ENCODE measurements at places on chromosomes 7 and 10. TPM values are rescaled to one million over a fixed set of nuclear protein-coding genes. Genes with fewer than 3 reads are reported as not detected.

GRCh38 chr7:50869108-50869725, 86.5 kb upstream of the GRB10 start:
- H3K27ac ChIP-seq = no peak overlapping the region
- peaks cover 16% of the 10 kb centered on the region for H3K4me1 ChIP-seq
- H3K27me3 ChIP-seq = no peaks in the 10 kb centered on the region
- no peak overlapping the region for H3K4me3 ChIP-seq
- peaks cover 10% of the 10 kb centered on the region for H3K36me3 ChIP-seq

- no peaks in the 10 kb centered on the region for H3K36me3 ChIP-seq
- no peak overlapping the region for H3K27ac ChIP-seq
- no peaks in the 10 kb centered on the region for H3K27me3 ChIP-seq
These were observed 4.1 kb downstream of the IL6 start for GRCh38 chr7:22730921-22731654.

- DNase-seq = no peak
- no peaks in the 10 kb centered on the region for H3K36me3 ChIP-seq
- no peak overlapping the region for H3K4me3 ChIP-seq
- H3K27ac ChIP-seq = no peak overlapping the region
- H3K27me3 ChIP-seq = no peaks in the 10 kb centered on the region
These were observed 38.8 kb downstream of the RAMP3 start for GRCh38 chr7:45196374-45196773.

DNA sequence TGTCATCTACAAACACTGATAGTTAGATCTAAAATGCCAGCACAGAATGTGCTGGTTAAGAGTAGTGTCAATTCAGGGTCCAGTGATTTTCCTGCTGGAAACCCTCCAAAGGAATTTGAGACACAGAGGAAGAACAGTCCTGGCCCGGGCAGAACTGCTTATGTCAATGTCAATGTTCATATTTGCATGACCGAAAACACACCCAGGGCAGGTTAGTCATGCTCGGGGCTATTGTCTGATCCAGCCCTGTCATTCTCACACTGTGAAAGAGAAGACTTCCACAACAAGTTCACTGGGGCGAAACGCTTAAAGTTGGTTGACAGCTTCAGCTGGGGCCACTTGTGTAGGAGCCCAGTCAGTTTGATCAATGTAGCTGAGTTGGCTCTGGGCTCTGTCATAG, 139.3 kb downstream of the C1GALT1 start:
- DNase-seq = no peak
- no peaks in the 10 kb centered on the region for H3K36me3 ChIP-seq
- H3K4me3 ChIP-seq = no peak overlapping the region
- no peaks in the 10 kb centered on the region for H3K4me1 ChIP-seq

The SLC26A4 gene
- total RNA-seq = 0.35 TPM

The CTNNA3 gene
- total RNA-seq = 1.5 TPM

The VWC2 gene
- 0.31 TPM for total RNA-seq

The MALRD1 gene
- total RNA-seq = 0.32 TPM

Measured in H1 (cell line).